Stimulated activated CD4-positive, alpha-beta T cell treated with anti-CD3 and anti-CD28 coated beads, Interleukin-1b, Interleukin-23, amount 100 ng/mL, for 24 hours (primary cell): ENCODE measurements at places on chromosomes 16 and 17.
A peak's percentile ranks its signal among the peaks of the same experiment; 100 is the strongest.

DNA sequence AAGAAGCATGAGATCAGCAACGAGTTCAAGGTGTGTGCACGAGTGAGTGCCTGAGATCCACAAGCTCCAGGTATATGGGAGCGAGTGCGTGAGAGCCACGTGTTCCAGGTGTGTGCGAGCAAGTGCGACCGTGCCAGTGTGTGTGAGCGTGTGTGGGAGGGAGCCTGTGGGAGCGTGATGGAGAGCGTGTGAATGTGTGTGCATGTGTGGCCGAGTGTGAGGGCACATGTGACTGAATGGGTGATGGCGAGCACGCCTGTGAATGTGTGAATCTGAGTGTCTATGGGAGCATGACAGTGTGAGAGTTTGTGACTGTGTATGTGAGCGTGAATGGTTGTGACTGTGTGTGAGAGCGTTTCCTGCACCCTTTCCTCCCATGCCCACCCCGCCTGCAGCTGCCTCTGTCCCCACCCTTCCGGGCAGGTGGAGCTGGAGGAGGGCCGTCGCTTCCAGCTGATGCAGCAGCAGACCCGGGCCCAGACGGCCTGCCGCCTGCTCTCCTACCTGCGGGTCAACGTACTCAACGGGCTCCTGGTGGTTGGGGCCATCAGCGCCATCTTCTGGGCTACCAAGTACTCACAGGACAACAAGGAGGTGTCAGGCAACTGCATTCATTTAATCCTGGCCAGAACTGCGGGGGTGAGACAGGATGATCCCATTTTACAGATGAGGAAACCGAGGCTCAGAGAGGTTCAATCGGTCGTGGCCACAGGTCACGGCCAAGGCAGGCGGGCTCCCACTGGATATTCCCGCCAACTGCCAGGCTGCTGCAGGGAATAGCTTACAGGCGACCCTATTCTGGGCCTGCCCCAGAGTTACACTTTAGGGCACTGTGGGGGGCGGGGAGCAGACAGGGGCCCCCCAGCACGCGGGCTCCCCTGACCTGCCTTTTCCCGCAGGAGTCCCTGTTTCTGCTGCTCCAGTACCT, 3.7 kb downstream of the TMC8 start:
- DNase-seq, result peak; percentile 59

DNA sequence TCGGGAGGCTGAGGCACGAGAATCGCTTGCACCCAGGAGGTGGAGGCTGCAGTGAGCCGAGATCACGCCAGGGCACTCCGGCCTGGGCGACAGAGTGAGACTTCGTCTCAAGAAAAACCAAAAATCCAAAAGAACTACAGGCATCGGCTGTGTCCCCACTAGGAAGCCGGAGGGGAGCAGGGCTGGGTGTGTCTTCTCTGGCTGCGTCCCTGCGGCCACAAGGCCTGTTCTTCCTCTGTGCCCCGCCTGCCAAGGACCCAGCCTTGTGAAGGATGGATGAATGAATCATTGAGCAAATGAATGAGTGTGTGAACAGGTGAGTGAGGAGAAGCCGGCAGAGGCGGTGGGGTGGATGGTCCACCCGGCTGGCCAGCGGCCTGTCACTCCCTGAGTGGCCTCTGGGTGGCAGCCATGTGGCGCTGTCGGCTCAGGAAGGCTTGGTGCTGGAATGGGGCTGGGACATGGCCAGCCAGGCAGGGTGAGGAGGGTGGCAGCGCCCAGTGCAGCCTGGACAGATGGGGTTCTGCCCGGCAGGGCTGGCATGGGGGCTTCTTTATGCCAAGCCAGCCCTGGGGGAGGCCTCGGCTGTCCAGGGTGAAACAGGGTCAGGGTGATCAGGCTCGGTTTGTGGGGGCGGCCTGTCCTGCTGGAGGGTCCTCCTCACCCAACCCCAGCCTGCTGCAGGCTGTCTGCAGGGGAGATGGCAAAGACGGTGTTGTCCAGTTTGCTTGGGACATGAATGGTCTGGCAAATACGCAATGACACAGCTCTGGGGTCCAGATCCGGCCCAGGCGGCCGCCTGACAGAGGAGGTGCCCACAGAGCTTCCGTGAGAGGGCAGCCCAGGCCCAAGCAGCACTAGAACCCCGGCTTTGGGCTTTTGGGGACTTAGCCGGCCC, 21.7 kb downstream of the SLC25A10 start:
- no peak for DNase-seq

GRCh38 chr17:17723354-17724261, 42.4 kb downstream of the RAI1 start:
- peak; percentile 21 for DNase-seq

- no peak for DNase-seq
Measured at GRCh38 chr16:17316005-17316404, 154.8 kb downstream of the XYLT1 start.

- no peak for DNase-seq
Measured at GRCh38 chr17:81524039-81524864, 3.9 kb upstream of the FSCN2 start.

- no peak for DNase-seq
Measured at GRCh38 chr16:3618769-3619141, 7.3 kb upstream of the SLX4 start.

DNA sequence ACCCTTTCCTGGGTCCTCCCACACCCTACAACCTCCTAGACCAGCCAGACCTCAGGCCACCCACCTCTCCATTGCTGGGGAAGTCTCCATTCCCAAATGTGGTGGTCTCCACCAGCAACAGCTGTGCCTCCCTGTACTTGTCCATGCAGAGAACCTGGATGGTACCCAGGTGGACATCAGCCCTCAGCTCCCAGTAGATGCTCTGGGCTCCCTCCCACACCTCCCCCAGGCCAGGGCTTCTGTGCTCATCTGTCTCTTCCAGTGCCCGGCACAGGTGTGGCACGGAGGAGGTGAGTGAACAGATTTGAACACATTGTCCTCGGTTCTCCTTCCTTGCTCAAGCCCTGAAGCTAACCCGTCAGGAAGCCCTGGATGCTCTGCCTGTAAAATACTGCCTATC, 34.6 kb downstream of the LGALS9 start:
- no peak for DNase-seq

DNA sequence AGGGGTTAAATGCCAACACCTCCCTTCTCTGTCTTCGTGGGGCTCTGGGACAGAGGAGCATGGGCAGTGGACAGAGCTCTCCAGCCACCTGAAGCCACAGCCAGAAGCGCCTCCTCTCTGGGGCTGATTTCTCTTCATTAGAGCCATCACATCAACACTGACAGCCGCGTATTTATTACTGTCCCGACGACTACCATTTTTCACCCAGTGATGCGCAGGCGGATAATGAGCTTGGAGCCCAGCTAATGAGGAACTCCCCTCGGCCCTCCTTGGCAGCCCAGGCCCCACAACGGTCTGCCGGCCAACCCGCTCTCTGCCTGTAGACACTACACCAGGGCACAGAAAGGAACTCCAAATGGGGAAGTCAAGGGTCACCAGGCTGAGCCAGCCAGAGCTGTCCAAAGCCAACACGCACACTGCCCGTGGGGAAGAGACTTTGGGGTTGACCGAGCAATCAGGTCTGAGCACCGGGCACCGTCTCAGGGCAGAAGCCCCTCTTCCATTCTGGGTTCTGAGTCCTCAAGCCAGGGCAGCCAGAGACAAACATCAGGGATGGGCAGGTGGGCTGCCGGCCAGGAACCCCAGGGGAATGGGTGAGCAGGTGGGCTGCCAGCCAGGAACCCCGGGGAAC, 13.2 kb downstream of the SDK2 start:
- DNase-seq, result no peak

- no peak for DNase-seq
Measured at GRCh38 chr17:55737976-55738501, 12.8 kb upstream of the PCTP start.

- DNase-seq, result no peak
Measured at GRCh38 chr17:36503456-36504155, 17.1 kb downstream of the ZNHIT3 start.

DNA sequence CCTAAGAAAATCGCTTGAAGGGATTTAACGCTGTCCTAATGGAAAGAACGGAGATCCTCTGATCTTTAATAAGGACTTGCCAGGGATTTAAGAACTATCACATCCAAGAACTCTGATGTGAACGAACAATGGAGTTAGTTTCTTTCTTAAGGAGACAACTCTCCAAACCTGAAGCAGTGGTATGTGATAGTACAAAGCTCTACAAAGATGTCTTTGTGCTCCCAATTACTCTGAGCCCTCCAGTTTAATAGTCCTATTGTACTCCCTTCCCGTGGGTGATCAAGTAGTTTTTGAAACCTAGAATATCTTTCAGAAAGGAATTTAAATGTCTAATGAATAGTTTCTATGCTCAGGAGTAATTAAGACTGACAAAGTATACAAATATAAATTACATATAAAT, 123.8 kb downstream of the FTO start:
- DNase-seq, result no peak

DNA sequence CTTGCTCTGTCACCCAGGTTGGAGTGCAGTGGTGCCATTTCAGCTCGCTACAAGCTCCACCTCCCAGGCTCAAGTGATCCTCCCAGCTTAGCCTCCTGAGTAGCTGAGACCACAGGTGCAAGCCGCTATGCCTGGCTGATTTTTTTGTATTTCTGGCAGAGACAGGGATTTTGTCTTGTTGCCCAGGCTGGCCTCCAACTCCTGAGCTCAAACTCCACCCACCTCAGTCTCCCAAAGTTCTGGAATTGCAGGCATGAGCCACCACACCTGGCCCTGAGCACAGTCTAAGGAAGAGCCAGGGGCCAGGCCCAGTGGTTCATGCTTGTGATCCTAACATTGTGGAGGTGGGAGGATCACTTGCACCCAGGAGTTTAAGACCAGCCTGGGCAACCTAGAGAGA, 21.8 kb upstream of the BCO1 start:
- DNase-seq, result no peak

GRCh38 chr17:37671824-37672547, 28.7 kb upstream of the DDX52 start:
- no peak for DNase-seq

GRCh38 chr16:50781518-50781917, 39.6 kb downstream of the CYLD start:
- DNase-seq, result no peak

DNA sequence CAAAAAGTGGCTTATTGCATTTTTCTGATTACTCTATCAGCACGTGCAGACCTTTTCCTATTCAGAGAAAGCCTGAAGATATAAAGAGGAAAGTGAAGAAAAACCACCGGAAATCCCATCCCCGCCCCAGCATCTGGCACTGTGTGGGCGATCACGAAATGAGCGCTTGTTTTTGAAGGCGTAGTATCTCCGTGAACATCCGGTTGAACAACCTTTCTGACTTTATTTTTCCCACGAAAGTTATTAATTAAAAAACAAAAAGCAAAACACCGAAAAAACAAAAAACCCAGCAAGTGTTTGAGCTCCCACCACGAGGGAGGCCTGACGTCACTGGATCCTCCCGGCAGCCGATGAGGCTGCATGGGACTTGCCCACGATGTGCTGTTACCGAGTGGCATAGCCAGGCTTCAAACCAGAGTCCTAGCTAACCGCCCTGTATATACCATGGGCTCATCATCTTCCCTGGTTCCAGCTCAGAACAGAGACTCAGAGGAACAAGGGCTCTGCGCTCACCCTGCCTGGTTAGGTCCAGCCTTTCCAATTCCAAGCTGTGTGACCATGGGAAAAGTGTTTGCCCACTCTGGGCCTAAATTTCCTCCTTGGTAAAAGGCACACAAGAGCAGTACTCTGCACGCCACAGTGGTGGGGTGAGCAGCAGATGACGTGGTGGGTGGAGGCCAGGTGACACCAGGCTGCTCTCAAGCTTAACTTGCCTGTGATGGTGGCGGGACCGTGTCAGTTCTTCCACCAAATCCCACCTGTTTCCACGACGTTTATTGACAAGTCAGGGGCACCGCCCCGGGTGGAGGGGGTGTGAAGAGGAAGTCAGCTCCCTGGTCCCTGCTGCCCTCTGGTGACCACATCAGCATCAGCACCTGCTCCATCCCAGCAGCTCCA, 34.3 kb upstream of the IL21R start:
- peak; percentile 91 for DNase-seq

- DNase-seq, result no peak
Measured at GRCh38 chr16:11576427-11577289, 10.1 kb downstream of the LITAF start.

DNA sequence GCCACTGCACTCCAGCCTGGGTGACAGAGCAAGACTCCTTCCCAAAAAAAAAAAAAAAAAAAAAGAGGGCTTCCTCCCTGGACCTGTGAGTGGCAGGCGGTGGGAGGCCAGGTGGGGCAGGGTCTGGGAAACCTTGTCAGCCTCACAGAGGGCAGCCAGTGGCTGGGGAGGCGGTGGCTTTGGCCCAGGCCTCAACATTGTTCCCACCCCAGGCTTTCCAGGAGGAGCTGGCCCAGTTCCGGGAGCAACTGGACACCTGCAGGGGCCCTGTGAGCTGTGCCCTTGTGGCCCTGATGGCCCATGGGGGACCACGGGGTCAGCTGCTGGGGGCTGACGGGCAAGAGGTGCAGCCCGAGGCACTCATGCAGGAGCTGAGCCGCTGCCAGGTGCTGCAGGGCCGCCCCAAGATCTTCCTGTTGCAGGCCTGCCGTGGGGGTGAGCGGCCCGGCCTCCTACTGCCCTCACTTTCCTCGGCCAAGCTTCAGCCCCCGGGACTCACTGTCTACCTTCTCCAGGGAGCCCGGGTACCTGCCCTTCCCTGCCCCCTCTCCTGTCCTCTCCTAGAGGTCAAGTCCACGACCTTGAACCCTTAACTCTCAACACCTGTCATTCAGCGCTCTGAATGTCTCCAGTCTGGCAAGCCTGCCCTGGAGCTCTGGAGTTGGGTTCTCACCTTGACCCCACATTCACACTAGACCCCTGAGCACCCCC, 12.4 kb downstream of the ZNF213 start:
- no peak for DNase-seq

DNA sequence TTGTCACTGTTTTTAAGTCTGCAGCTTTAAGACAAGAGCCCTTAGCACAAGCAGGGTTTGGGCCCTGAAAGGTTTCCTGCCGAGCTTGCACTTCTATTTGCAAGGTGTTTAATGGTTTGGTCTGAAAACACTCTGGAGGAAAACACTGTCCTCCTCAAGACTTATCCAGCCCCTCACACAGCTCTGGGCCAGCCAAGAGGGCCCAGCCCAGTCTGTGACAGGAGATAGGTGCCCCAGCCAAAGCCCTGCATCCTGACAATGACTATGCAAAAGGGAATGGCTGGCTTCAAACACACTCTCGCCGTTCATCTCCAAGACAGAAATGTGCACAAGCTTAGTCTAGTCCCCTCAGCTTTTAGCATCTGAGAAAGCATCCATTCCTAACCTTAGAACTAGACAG, 26.9 kb downstream of the MPG start:
- DNase-seq, result no peak

- DNase-seq, result no peak
Measured at GRCh38 chr17:72970797-72971196, 121.7 kb downstream of the SLC39A11 start.
